CD8-positive, alpha-beta memory T cell (primary cell): ENCODE measurements at places on chromosomes 2 and 18.

GRCh38 chr2:200138391-200139124, 167.9 kb upstream of the SPATS2L start:
- no peaks in the 10 kb centered on the region for H3K27me3 ChIP-seq
- H3K27ac ChIP-seq = no peak overlapping the region
- DNase-seq = no peak
- no peak overlapping the region for H3K4me3 ChIP-seq

- no peak overlapping the region for H3K27ac ChIP-seq
- no peaks in the 10 kb centered on the region for H3K36me3 ChIP-seq
- no peaks in the 10 kb centered on the region for H3K27me3 ChIP-seq
- H3K4me1 ChIP-seq = no peaks in the 10 kb centered on the region
- DNase-seq = no peak
- H3K4me3 ChIP-seq = no peak overlapping the region
Observed at GRCh38 chr2:193315428-193316091, 1120.8 kb upstream of the TMEFF2 start.

DNA sequence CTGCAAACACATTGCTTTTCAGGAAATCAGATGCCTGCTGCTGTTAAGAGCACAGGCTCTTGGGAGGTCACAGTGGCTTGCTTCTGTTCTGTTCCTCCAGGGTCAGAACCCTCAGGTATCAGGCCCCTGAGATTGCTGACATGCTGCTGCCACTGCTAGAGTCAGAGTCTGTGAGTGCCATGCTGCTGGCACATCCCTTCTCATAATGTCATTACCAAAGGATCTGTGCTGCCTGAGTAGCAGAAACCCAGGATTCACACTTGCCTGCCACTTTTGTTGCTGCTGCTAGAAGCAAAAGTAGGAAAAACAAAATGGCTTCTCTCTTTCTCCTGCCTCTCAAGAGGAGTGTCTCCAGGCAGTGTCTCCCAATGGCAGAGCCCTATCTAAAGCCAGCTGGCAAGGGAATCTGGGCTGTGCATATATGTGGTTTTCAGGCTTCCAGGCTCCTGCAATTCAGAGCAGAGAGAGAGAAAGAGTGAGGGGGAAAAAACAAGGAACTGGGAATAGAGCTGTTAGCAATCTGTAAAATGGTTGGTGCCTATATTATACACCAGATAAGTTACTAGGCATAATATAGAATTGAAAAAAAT, 180.3 kb downstream of the MYCN start:
- DNase-seq = no peak
- H3K36me3 ChIP-seq = no peaks in the 10 kb centered on the region
- no peak overlapping the region for H3K27ac ChIP-seq

DNA sequence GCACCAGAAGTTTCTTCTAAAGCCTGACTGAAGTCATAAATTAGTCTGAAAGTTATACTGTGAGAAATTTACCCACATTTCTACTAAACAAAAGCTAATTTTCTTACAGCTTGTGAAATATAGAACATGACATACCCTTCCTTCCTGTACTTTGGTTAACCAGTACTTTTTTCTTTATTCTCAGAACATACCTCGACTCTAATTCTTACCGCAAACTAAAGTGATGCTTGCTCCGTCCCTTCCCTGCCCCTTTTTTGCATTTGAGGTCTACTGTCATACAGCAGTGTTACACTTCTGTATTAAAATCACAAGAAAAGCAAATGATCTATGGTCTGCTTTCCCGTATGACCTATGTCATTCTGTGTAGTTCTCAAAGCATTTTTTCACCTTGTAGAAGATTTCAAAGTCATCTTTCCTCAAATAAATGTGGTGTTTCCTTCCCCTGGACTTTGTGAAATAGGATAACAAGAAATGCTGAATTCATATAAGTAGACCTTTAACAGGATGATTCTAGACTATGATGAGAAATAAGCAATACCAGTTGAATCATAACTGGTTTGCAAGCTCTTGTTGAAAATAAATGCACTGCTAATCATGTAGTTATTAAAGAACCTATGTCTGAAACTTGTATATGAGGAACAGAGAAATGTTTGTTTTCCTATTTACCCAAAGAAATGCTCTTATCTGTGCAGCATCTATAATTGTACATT, 30.4 kb downstream of the CYTIP start:
- peak overlapping the region; percentile 52 for H3K4me3 ChIP-seq
- H3K36me3 ChIP-seq = peaks cover 42% of the 10 kb centered on the region
- H3K27ac ChIP-seq = peak overlapping the region; percentile 40
- peaks cover 94% of the 10 kb centered on the region for H3K4me1 ChIP-seq

GRCh38 chr18:28208712-28209265, 31.9 kb upstream of the CDH2 start:
- no peaks in the 10 kb centered on the region for H3K36me3 ChIP-seq
- no peak overlapping the region for H3K4me3 ChIP-seq
- no peaks in the 10 kb centered on the region for H3K27me3 ChIP-seq
- no peaks in the 10 kb centered on the region for H3K4me1 ChIP-seq

DNA sequence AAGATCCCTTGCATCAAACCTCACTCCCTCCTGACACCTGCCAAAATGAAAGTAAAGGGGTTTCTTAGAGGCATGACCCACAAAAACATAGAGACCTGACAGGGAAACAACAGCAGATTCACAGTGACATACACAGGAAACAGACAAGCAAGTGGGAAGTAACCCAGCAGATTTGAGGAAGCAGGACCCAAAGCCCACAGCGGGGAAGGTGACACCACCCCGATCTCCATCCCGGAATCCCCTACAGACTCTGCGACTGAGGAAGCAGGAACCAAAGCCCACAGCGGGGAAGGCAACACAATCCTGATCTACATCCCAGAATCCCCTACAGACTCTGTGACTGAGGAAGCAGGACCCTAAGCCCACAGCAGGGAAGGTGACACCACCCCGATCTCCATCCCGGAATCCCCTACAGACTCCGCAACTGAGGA, 21.6 kb downstream of the CIB4 start:
- no peak for DNase-seq
- no peaks in the 10 kb centered on the region for H3K27me3 ChIP-seq
- no peaks in the 10 kb centered on the region for H3K36me3 ChIP-seq
- H3K4me3 ChIP-seq = no peak overlapping the region

- H3K27me3 ChIP-seq = no peaks in the 10 kb centered on the region
- no peak overlapping the region for H3K4me3 ChIP-seq
- no peak overlapping the region for H3K27ac ChIP-seq
- no peaks in the 10 kb centered on the region for H3K36me3 ChIP-seq
- DNase-seq = no peak
Observed at GRCh38 chr2:144181001-144181400, 338.9 kb downstream of the ZEB2 start.

GRCh38 chr2:111623380-111623779, 260.6 kb downstream of the ANAPC1 start:
- H3K4me1 ChIP-seq = no peaks in the 10 kb centered on the region
- no peak overlapping the region for H3K4me3 ChIP-seq
- no peak for DNase-seq
- H3K27me3 ChIP-seq = no peaks in the 10 kb centered on the region
- no peaks in the 10 kb centered on the region for H3K36me3 ChIP-seq

GRCh38 chr18:37787452-37787851, 221.9 kb upstream of the CELF4 start:
- H3K27ac ChIP-seq = no peak overlapping the region
- no peaks in the 10 kb centered on the region for H3K27me3 ChIP-seq
- no peak for DNase-seq
- no peaks in the 10 kb centered on the region for H3K4me1 ChIP-seq

DNA sequence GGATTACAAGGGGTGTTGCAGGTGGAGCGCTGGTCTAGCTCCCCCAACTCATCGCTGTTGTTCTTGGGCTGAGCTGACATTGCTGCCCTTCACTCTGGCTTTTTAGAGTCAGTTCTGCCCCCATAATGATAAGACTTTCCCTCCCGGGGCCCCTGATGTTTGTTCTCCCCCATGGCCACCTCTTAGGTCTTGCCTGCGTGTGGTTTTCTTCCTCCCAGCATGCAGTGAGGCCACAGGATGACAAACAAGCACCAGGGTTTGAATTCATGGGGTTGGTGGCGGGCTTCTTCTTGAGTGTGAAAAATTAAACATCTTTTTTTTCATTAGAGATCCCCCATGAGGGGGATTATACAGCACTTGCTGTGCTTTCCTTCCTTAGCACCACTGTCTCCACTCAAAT, 74.1 kb downstream of the CTAGE1 start:
- H3K36me3 ChIP-seq = no peaks in the 10 kb centered on the region
- no peak overlapping the region for H3K4me3 ChIP-seq
- peaks cover 66% of the 10 kb centered on the region for H3K4me1 ChIP-seq
- H3K27me3 ChIP-seq = no peaks in the 10 kb centered on the region

GRCh38 chr2:239892441-239893235, 132.5 kb downstream of the NDUFA10 start:
- no peak for DNase-seq
- no peak overlapping the region for H3K27ac ChIP-seq
- no peaks in the 10 kb centered on the region for H3K4me1 ChIP-seq
- H3K36me3 ChIP-seq = no peaks in the 10 kb centered on the region
- no peak overlapping the region for H3K4me3 ChIP-seq

DNA sequence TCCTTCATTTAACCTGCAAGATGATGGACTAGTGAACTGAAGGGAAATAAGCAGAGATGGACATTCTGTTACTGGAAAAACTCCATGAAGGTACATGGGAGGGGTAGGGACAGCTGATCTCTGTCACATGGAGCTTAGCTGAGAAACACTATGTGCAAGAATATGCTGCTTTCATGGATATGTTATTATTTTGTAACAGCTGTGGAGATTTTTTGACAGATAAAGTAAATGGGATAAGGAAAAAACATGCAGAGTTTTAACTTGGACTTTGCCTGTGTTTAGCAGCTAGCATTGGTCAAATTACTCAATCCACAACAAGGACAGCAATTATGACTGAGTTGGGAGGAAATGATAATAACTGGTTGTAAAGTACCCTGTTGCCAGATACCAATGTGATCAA, 28.7 kb upstream of the HNRNPA3 start:
- no peak for DNase-seq
- H3K4me1 ChIP-seq = no peaks in the 10 kb centered on the region
- H3K36me3 ChIP-seq = no peaks in the 10 kb centered on the region
- no peak overlapping the region for H3K4me3 ChIP-seq

GRCh38 chr2:10909050-10909995, 2.4 kb upstream of the KCNF1 start:
- H3K4me3 ChIP-seq = no peak overlapping the region
- H3K36me3 ChIP-seq = no peaks in the 10 kb centered on the region
- H3K4me1 ChIP-seq = no peaks in the 10 kb centered on the region
- no peaks in the 10 kb centered on the region for H3K27me3 ChIP-seq

DNA sequence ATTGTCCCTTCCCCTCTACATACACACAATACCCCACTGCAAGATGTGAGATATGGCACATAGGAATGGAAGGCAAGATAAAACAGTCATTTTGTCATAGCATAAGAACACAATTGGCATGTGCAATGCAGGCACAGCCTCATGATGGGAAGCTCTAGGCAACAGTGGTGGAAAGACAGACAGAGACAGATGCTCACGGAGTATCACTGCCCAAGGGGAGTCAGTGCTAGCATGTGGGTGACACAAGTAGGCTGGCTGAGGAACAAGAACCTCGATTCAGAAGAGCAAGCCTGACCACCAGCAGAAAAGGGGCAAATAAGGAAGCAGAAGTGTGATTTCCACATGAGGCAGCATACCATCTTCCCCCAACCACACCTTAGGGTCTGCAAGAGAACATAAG, 323.6 kb downstream of the PAX3 start:
- DNase-seq = no peak
- no peak overlapping the region for H3K4me3 ChIP-seq
- no peaks in the 10 kb centered on the region for H3K27me3 ChIP-seq
- no peaks in the 10 kb centered on the region for H3K4me1 ChIP-seq

- DNase-seq = no peak
- H3K27me3 ChIP-seq = no peaks in the 10 kb centered on the region
- H3K4me3 ChIP-seq = no peak overlapping the region
- no peaks in the 10 kb centered on the region for H3K36me3 ChIP-seq
- no peak overlapping the region for H3K27ac ChIP-seq
- no peaks in the 10 kb centered on the region for H3K4me1 ChIP-seq
Observed at GRCh38 chr2:136538489-136538888, 226.9 kb upstream of the THSD7B start.

DNA sequence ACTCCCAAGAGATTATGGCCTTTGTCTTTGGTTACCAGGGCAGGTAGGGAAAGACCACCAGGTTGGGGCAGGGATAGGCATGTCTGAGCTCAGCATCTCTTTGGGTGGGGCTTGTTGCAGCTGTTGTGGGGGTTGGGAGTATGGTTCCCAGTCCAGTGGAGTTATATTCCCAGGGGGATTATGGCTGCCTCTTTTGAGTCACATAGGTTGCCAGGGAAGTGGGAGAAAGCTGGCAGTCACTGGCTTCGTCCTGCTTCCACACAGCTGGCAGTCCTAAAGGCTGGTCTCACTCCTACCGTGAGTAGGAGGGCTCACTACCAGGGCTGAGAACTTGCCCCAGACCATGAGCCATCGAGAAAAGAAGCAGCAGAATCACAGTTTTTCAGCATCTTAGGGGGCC, 79.1 kb downstream of the LYPD6 start:
- H3K36me3 ChIP-seq = no peaks in the 10 kb centered on the region
- H3K4me1 ChIP-seq = no peaks in the 10 kb centered on the region
- no peak overlapping the region for H3K27ac ChIP-seq
- no peak overlapping the region for H3K4me3 ChIP-seq
- DNase-seq = no peak
- no peaks in the 10 kb centered on the region for H3K27me3 ChIP-seq
